ENCODE measurements at places on chromosomes 12 and 14.
A peak's percentile ranks its signal among the peaks of the same experiment; 100 is the strongest.

GRCh38 chr12:130526813-130527212 is 189.1 kb downstream of the PIWIL1 start:
- DNase-seq, result no peak

GRCh38 chr14:70555890-70556289 is 21.1 kb upstream of the ADAM20 start:
- no peak for DNase-seq

DNA sequence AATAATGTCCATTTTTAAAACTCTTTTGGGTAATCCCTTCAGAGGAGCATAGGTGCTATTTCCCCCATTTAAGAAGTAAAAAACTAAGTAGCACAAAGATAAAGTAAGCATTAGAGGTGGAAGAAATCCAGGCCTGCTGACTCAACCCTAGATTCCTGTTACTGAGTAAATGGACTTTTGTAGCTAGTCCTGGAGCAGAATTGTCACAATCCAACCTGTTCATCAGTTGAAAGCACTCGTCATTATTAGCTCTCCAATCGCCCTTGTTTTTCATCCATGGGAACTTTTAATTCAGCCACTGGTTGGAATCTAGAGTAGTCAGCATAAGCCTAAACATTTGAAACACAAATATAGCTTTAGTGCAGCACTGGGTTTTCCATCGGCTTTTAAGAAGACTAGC is 139.5 kb upstream of the AMIGO2 start:
- DNase-seq, result no peak

DNA sequence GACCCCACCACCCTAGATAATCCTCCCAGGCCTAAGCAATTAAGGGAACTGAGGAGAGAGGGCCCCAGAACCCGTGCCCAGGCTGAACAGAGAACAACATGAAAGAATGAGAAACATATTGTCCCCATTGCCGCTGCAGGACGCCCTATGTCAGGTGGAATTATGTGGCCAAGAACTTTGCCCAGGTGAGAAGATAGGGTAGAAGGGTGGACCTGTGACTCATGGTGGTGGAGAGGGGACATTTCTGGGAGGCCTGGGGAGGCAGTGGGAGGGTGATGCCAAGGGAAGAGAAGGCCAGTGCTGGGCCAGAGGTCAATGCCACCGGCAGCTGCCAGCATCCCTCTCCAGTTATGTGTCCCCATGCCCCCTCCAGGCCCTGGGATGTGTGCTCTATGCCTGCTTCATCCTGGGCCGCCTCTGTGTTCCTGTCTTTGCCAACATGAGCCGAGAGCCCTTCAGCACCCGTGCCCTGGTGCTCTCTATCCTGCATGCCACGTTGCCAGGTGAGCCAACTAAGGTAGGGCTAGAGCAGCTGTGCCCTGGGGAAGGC is 15.5 kb downstream of the SOAT2 start:
- DNase-seq, result no peak

- no peak for DNase-seq
These were observed 100.0 kb downstream of the PRIMA1 start for GRCh38 chr14:93688239-93688666.

DNA sequence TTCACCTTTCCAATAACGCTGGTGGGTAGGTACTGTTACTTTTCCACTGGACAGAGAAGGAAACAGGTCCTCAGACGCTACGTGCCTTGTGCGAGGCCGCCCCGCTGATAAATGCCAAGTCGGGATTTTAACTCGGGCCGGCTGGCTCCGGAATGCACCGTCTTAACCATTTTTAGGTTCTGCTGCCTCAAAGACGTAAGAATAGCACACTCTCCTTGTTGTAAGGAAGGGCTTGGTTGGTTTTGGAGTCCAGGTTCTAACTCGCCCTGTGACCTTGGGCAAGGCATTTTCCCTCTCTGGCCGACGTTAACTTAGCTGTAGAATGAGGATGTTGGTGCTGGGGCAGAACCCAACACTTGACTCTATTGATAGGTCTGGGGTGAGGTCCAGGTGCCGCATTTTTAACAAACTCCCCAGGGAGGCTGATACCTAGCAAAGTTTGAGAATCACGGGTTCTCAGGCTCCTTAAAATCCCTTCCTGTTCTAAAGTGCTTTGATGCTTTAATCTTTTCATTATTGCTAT is 814 bp downstream of the ANKRD13A start:
- no peak for DNase-seq

GRCh38 chr14:32286602-32287001 is 42.5 kb upstream of the AKAP6 start:
- no peak for DNase-seq

DNA sequence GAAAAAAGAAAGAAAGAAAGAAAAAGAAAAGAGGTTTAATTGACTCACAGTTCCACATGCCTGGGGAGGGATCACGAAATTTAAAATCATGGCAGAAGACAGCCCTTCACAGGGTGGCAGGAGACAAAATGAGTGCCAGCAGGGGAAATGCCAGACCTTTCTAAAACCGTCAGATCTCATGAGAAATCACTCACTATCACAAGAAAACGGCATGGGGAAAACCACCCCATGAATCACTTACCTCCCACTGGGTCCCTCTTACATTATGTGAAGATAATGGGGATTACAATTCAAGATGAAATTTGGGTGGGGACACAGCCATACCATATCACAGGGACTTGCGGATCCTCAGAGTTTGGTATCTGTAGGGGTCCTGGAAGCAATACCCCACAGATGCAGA is 16.3 kb upstream of the EGLN3 start:
- DNase-seq, result no peak

- no peak for DNase-seq
These were observed 320.7 kb downstream of the PAWR start for GRCh38 chr12:79370021-79370420.

GRCh38 chr14:93285044-93285443 is 47.8 kb downstream of the BTBD7 start:
- DNase-seq, result no peak

- no peak for DNase-seq
These were observed 413.8 kb upstream of the TMTC1 start for GRCh38 chr12:30197392-30198057.

GRCh38 chr14:68767248-68767645 is 25.6 kb downstream of the ZFP36L1 start:
- no peak for DNase-seq

DNA sequence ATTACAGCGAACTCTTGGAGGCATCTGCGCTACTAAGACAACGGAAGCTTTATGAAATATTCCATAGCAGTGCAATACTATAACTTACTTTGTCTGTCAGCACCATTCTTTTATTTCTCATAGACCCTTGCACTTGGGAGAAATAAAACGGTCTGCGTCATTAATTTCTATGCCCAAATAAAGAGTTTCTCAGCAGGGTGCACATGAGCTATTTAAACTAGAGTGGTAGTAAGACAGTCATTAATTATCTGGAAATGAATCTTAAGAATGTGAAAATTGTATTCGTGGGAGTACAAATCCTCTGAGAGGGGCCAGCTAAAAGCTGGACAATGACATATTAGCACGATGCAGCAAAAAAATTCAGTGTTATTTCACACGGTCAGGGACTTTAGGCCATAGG is 903.4 kb upstream of the FOXG1 start:
- DNase-seq, result no peak

- no peak for DNase-seq
These were observed 239.8 kb downstream of the KTN1 start for GRCh38 chr14:55819610-55820304.

DNA sequence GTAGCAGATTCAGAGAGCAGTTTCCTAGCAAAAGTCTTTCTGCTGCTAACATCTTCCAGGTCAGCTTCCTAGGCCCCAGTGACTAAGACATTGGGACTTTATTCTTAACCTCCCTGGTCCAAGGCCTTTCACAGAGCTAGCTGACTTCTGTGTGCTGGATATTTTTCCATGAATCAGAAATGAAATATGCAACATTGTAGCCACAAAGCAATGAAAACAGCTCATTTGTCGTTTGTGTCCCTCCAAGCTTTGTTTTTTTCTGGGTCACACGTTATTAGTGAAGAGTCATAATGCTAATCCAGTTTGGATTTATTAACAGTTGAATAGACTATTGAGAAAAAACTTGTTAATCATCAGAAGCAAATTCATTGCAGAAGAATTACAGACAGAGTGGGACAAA is 82.4 kb downstream of the ARF6 start:
- no peak for DNase-seq

GRCh38 chr12:130501821-130502220 is 164.1 kb downstream of the PIWIL1 start:
- no peak for DNase-seq

DNA sequence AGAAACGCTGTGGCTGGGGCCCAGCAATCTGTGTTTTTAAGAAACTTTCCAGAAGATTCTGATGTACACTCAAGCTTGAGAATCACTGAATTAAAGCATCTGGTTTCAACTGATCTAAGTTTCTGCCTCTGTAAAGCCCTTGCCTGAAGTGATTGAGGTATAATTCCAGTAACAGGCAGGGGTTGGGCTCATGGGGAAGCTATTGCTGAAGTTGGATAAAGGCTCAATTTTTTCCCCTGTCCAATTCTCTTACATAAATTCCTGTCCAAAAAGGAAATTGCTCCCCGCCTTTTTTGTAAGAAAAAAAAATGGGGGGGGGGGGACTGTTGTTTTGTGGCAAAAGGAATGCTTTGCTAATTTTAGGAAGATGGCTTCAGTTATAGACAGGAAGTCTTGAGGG is 337.4 kb downstream of the NUAK1 start:
- no peak for DNase-seq

- no peak for DNase-seq
These were observed 22.4 kb upstream of the LTBP2 start for GRCh38 chr14:74634481-74634880.

- DNase-seq, result no peak
These were observed 31.9 kb downstream of the BMP4 start for GRCh38 chr14:53924753-53925152.

GRCh38 chr12:53696285-53696654 is 20.4 kb upstream of the ATP5MC2 start:
- peak; percentile 56 for DNase-seq

- DNase-seq, result no peak
These were observed 340.6 kb upstream of the SFSWAP start for GRCh38 chr12:131370321-131370720.

DNA sequence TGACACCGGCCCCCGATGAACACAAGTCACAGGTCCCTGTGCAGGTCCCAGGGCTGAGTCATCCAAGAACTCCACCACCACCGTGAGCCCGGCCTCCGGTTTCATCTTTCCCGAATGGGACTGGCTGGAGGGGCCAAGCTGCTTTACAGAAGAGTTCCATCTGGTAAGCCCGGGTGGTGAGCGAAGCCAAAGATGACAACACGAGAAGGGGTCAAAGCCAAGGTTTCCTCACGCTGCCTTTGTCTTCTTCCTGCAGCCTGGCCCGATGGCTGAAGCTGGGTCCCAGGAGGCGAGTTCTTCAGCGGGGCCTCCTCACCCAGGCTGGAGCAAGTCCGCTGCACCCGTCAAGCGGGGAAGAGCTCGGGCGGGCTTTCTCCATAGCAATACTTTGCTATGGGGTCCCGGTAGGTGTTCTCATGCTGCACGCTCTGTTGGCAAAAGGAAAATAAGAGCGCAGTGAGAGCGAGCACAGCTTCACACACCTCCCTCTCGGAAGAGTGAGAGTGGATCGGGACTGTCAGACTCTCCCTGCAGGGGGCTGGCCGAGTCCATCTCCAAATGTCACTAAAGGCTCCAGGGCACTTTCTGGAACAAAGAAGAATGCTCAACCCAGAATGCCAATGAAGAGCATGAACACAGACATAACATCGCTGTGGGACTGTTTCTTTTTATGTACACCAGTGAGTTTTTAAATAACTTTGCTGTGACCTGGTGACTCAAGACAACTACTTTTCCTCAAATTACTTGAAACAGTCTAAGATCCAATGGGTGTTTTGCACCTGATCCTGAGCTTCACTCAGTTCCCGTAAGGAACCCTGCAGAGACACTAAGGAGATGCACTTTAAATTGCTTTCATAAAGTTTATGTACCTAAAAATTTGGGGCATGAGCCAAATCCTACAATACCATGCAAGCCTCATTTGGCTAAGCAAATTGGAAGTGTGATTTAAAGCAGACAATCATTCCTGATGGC is 20.1 kb downstream of the SPRING1 start:
- no peak for DNase-seq

DNA sequence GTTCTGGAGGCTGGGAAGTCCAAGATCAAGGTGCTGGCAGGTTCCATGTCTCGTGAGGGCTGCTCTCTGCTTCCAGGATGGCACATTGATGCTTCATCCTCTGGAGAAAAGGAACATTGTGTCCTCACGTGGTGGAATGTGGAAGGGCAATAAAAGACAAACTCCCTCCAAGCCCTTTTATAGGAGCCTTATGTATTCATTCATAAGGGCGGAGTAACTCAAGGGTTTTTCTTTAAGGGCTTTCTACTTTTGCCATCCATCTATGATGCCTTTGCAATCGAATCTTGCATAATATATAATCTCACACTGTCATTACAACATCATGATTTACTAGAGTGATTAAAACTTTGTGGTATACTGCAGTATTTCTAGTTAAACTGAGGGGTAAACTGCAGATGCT is 132.7 kb upstream of the DDHD1 start:
- no peak for DNase-seq

- no peak for DNase-seq
These were observed 40.3 kb upstream of the SMOC1 start for GRCh38 chr14:69838881-69839416.

GRCh38 chr14:24837280-24838046 is 203.5 kb upstream of the GZMB start:
- no peak for DNase-seq

GRCh38 chr14:79050787-79051727 is 880.9 kb downstream of the NRXN3 start:
- no peak for DNase-seq

- DNase-seq, result no peak
These were observed 176.7 kb upstream of the DYRK2 start for GRCh38 chr12:67471810-67472209.

GRCh38 chr14:65827520-65827919 is 415.0 kb downstream of the FUT8 start:
- DNase-seq, result no peak

DNA sequence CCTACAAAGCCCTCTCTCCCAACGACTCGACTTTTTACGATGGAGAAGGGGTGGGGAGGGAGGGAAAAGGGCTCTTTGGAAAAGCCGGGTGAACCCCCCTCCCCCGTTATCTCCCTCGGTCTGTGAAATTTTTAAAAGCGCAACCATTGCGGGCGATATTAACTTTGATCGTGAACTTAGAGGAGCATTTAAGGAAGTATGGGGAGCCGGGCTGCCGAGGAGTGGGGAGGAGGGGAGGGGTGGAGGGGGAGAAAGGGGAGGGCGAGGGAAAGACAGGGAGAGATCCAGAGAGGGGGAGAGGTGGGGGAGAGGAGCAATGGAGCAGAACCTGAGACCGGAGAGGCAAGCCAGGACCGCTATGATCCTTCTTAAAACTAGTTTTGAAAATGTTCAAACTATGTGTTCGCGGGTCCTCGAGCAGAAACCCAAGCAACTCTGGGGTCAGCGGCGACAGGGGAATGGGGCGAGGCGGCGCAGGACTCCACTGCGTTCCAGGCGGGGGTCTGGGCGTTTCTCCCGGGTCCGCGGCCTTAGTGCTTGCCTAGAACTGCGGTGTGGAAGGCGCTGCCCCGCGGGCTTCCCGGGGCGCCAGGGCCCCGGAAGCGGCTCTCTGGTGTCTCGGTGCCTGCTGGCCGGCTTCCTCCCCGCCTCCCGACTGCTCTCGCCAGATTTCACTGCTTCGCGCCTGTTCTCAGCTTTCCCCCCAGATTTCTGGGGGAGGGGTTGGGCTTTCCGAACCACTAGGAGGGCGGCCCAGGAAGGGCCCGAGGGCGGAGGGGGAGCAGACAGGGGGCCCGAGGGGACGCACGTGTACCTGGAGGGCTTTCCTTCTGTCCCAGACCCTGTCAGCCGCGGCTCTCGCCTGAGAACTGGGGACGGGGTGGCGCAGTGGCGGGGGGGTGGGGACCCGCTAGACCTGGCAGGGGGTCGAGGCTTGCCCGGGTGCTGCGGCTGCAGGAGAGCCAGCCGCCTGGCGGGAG is at the start of gene HOTAIR:
TSS of gene HOTAIR (minus strand) at position 871 of the 980 bp plus-strand sequence.
- DNase-seq, result peak; percentile 64

- no peak for DNase-seq
These were observed 96.1 kb downstream of the EML1 start for GRCh38 chr14:99889268-99889667.

Measured in GM12891 (cell line).